ENCODE measurements at places on chromosomes 6 and 20.

DNA sequence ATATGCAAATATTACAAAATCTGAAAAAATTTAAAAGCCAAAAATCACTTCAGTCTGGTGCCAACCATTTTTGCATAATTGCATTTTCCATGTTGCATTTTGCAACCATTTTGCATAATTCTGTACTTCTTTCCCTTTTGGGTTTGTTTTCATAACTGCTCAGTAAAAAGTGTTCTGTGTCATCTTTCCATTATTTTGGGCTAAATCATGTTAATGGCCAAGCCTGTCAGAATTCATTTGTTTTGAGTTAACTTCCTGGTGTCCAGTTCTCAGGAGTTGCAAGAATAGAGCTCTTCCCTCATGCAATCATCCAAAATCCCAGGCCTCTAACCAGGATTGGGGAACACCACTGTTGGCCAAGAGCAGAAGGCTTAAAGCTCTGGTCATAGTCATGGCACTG is 133.6 kb downstream of the MTHFD1L start:
- DNase-seq = no peak

GRCh38 chr6:159217595-159218275 is 48.5 kb downstream of the FNDC1 start:
- DNase-seq = no peak

- DNase-seq = no peak
Measured at GRCh38 chr6:14871221-14871620, 374.6 kb upstream of the JARID2 start.

DNA sequence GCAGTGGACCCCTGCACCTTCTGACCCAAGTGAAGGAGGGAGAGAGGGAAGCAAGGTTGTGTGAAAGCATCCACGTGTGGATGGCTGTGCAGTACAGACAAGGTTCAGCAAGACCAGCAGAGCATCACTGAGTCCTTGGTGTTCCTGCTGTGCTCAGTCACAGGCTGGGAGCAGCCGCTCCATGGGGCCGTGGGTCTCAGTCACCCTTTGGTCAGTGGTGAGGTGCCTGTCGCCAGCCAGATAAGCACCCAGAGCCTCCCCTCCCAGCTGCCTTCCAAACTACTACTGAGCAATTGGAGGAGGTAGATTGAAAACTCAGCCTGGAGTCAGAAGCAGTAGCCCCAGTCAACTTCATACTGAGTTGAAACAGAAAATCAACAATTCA is 218.9 kb downstream of the SLC24A3 start:
- no peak for DNase-seq

- DNase-seq = no peak
Measured at GRCh38 chr20:47286681-47287080, 69.8 kb downstream of the ZMYND8 start.

- DNase-seq = no peak
Measured at GRCh38 chr20:1427457-1428054, 34.7 kb upstream of the FKBP1A start.

GRCh38 chr20:32527052-32527446 is 58.1 kb downstream of the NOL4L start:
- DNase-seq = no peak

- DNase-seq = no peak
Measured at GRCh38 chr6:20965915-20966314, 431.7 kb downstream of the CDKAL1 start.

DNA sequence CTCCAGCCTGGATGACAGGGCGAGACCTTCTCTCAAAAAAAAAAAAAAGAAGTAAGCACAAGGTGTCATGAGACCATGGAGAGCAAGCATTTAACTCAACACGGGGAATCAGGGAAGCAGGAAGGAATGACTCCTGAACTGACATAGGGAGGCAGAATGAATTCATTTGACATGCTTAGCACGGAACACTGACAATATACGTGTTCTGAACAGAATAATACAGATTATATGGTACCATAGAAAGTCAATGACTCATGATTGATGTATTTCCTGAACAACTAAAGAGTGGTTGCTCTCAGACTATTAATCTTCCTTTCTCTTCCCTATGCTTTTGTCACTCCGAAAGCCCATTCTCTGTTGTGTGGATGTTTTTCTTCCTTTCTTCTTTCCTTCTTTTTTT is 20.7 kb upstream of the ASIP start:
- DNase-seq = no peak

- DNase-seq = no peak
Measured at GRCh38 chr6:125913864-125914351, 42.7 kb upstream of the HINT3 start.

Measured in thoracic aorta (tissue), 2 donors.